AG09319 (cell line): ENCODE measurements at places on chromosomes 4 and X.

DNA sequence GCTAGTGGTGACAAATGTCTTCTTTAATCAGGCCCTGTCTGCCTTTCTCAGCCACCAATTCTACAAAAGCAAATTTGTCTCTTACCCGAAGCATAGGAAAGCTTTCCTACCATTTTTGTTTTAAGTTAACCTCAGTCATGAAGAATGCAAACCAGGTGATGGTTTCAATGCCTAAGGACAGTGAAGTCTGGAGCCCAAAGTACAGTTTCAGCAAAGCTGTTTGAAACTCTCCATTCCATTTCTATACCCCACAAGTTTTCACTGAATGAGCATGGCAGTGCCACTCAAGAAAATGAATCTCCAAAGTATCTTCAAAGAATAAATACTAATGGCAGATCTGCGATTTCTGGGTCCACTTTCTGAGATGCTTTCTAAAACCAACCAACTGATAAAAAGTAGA is 23.9 kb downstream of the SRD5A3 start:
- no peak for DNase-seq

DNA sequence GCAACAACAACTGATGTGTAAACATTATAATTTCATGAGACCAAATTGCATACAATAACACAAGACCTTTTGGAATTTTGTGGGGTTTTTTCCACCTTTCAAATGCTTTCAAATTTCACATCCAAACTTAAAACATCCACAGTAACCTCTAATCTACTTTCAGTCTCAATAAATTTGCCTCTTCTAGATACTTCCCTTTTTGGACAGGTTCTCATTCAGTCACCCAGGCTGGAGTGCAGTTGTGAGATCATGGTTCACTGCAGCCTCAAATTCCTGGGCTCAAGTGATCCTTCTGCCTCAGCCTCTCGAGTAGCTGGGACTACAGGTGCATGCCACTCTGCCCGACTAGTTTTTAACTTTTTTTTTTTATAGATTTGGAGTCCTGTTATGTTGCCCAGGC is 556.6 kb downstream of the NLGN4X start:
- DNase-seq = no peak

- no peak for DNase-seq
These were observed 293.1 kb downstream of the TENM3 start for GRCh38 chr4:182536221-182536811.

DNA sequence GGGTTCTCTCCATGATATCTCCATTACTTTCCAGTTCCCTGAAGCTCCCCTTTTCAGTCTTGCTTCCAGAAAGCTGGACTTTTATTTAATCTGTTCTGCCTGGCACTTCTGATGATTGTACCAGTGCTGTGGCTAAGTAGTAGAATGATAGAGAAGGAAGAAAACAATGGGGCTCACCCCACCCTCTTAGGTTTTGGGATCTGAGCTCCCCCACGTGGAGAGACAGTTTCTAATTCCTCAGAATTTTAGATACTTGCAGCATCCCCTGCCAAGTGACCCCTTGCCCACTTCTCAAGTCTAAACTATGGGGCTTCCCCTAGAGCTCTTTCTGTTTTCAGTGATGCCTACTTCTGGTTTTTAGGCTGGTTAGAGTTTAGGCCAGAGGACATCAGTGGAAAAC is 73.9 kb downstream of the GC start:
- DNase-seq = no peak

DNA sequence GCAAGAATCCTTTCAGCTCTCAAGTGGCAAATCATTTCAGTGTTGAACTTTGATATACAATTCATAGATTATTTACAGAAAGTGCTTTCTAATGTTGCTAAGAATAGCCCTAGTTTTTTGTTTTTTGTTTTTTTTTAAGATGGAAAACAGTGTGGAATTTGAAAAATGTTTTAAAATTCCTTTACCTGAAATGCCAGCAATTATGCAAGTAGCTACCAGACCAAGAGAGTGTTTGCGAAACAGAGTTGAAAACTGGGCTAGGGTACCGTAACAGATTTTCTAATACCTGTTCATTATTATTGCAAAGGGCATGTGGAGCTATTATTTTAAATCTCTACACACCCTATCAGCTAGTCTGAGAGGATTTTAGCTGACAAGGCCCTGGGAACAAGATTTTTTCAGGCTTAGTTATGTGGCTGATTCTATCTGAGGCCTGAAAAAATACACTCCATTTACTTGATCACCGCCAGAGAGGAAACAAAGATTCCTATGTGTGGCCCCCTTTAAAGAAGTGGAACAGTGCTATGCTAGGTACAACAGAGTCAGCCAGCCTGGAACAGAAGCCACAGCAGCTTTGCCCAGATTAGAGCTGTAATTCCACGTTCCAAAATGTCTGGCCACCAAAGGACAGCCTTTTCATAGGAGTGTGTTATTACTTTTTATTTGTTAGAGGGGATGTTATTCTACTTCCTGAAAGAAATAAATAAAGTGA is 46.9 kb upstream of the SLC39A8 start:
- no peak for DNase-seq

DNA sequence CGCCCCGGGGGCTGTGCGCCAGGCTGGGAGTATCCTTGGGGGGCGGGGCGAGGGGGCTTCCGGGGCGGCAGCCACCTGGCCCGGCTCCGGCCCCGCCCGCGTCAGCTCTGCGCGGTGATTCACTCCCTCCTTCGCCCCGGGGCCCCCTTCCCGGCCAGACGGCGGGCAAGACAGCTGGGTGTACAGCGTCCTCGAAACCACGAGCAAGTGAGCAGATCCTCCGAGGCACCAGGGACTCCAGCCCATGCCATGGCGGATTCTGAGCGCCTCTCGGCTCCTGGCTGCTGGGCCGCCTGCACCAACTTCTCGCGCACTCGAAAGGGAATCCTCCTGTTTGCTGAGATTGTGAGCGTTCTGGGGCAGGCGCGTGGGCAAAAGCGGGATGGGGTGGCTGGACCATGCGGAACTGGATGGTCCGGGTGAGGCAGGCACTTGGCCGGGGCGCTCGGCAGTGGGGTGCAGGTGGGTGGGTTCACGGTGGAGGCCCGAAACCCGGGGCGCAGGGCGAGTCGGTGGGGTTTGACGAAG is at the start of gene PLP2:
Gene PLP2 (plus strand): TSS at position 147 of the 528 bp plus-strand sequence. CDS start 103 bp downstream, at position 250.
- no peak for DNase-seq

DNA sequence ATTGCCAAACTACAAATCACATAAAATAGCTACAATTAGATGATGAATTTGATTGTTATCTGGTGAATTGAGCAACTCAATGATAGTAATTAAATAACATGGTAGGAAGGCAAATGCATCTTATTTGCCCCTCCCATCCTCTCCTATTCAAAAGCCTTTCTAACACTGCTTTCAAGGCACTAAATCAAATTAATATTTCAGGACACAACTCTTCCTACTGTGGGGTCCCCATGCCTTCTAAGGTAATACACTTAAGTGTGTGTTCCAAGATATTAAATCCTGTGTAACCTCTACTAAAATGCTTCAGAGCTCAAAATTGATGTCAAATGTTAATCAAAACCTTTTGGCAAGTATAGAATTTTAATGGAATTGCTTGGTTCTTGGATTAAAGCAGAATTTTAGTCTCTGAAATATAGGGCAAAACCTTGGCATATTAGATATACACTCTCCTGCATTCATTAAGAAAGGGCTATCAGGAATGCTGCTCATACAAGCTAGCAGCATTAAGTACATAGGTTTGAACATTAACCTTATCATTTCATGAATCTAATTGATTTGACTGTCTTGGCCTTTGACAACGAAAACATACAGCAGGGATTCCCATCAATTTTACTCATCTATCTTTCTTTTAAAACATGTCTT is 371.8 kb upstream of the GALNTL6 start:
- DNase-seq = no peak

DNA sequence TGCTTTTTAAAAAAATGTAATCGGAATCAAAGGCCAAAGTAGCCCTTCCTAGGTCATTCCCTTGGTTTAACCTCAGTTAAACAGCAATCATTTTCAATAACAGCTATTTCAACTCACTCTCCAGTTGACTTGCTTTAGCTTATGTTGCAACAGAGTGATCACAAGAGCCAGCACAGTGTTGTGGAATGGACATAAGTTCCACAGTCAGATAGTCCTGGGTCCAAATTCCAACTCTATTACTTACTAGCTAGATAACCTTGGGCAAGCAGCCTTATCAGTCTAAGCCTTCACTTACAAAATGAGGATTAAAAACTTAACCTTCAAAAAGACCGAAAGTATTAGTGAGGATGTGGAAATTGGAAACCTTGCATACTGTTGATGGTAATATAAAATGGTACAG is 9.2 kb upstream of the GPC3 start:
- DNase-seq = no peak

DNA sequence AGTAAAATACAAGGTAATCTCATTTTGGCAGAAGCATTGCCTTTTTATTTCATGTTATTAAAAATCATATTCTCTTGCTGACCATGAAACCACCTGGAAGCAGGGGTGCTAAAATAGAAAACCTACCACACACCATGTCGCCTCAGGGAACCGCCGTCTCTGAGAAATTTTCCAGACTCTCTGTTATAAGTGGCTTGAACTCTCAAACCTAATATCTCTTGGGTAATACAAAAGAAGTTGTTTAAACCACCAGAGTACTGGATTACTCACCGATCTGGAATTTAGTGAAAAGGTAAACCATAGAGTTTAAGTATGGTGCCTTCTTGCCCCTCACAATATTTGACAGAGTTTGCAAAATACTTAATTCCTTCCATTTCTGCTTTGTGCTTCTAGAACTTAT is 27.7 kb downstream of the ENPP6 start:
- no peak for DNase-seq

DNA sequence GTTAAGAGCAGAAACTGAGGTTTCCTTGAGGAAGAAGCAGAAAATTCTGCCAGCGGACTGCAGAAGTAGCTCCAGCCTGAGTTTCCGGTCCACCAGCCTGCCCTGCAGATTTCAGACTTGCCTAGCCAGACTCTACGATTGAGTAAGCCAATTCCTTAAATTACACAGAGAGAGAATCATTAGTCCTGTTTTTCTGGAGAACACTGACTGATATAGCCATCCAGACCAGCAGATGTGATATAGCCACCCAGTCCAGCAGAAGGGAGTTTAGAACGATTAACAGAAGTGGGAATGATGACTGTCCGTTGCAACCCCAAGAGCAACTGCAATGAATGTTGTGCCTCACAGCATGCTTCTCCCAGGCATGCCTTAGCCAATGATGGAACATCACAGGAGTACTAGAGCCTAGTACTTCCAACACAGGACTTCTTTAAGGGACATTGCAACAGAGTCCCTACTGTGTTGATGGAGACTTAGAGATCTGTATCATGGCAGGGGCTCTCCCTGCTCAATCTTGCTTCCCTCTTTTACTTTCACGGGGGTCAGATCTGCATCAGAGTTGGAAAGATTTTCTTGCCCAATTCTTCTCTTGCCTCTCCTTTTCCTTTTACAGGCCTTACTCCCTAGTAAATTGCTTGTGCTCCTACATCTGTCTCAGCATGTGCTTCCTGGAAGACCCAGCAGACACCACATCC is 264.6 kb upstream of the CLNK start:
- no peak for DNase-seq

GRCh38 chr4:153466949-153467896 is 1.1 kb downstream of the TMEM131L start:
- no peak for DNase-seq
